GM23248 (cell line): ENCODE measurements at places on chromosomes 2 and 18. TPM values are rescaled to one million over a fixed set of nuclear protein-coding genes. Genes with fewer than 3 reads are reported as not detected.

Gene ZBTB7C
- total RNA-seq = not detected in 2 replicates

Gene DLX2
- 2.8 and 4.7 TPM in 2 replicates for total RNA-seq

Gene RESP18
- total RNA-seq = not detected in 2 replicates

DNA sequence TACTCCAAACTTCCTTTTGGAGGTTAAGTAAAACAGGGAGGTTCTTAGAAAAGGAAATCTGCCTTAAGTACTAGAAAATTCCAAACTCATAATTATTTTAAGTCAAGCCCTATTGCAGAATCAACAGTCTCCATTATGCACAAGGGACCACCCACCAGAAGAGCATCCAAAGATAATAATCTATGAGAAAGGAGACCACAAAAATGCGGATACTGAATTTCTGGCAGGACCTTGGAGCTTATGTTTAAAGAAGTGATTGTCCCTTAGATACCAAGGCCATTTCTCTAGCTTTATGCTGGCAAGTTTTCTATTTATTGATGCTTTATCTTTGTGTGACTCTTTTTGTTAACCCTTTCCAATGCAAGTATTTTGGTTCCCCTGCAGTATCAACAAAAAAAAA is 404.0 kb upstream of the MMADHC start:
- no peaks in the 10 kb centered on the region for H3K27me3 ChIP-seq
- H3K4me1 ChIP-seq = peaks cover 32% of the 10 kb centered on the region
- no peak overlapping the region for H3K4me3 ChIP-seq
- peak; percentile 20 for DNase-seq

GRCh38 chr18:21958707-21959450 is 210.5 kb upstream of the GATA6 start:
- H3K4me3 ChIP-seq = no peak overlapping the region
- H3K27ac ChIP-seq = no peak overlapping the region
- no peaks in the 10 kb centered on the region for H3K36me3 ChIP-seq
- H3K27me3 ChIP-seq = peaks cover 47% of the 10 kb centered on the region
- DNase-seq = no peak

GRCh38 chr2:15570104-15570503 is 9.0 kb upstream of the NBAS start:
- no peaks in the 10 kb centered on the region for H3K4me1 ChIP-seq
- no peaks in the 10 kb centered on the region for H3K27me3 ChIP-seq
- H3K4me3 ChIP-seq = no peak overlapping the region
- H3K36me3 ChIP-seq = no peaks in the 10 kb centered on the region
- no peak overlapping the region for H3K27ac ChIP-seq

- no peaks in the 10 kb centered on the region for H3K36me3 ChIP-seq
- H3K4me3 ChIP-seq = no peak overlapping the region
- no peaks in the 10 kb centered on the region for H3K4me1 ChIP-seq
- DNase-seq = no peak
- H3K27me3 ChIP-seq = no peaks in the 10 kb centered on the region
Observed at GRCh38 chr2:112159454-112159921, 21.3 kb downstream of the FBLN7 start.

- H3K36me3 ChIP-seq = no peaks in the 10 kb centered on the region
- no peaks in the 10 kb centered on the region for H3K4me1 ChIP-seq
- H3K27ac ChIP-seq = no peak overlapping the region
- no peak overlapping the region for H3K4me3 ChIP-seq
- H3K27me3 ChIP-seq = no peaks in the 10 kb centered on the region
Observed at GRCh38 chr2:24365051-24365450, 4.7 kb upstream of the ITSN2 start.

- peaks cover 8% of the 10 kb centered on the region; the same call in 1 of the 2 replicates for H3K4me1 ChIP-seq
- no peak overlapping the region for H3K4me3 ChIP-seq
- no peaks in the 10 kb centered on the region for H3K27me3 ChIP-seq
- H3K36me3 ChIP-seq = no peaks in the 10 kb centered on the region
- no peak for DNase-seq
Observed at GRCh38 chr2:36779462-36779861, 83.0 kb downstream of the VIT start.

GRCh38 chr18:58579561-58580047 is 49.3 kb downstream of the ALPK2 start:
- H3K36me3 ChIP-seq = peaks cover 10% of the 10 kb centered on the region; the same call in 1 of the 2 replicates
- peak overlapping the region; percentile 97 for H3K27ac ChIP-seq
- H3K4me1 ChIP-seq = peaks cover 53% of the 10 kb centered on the region

DNA sequence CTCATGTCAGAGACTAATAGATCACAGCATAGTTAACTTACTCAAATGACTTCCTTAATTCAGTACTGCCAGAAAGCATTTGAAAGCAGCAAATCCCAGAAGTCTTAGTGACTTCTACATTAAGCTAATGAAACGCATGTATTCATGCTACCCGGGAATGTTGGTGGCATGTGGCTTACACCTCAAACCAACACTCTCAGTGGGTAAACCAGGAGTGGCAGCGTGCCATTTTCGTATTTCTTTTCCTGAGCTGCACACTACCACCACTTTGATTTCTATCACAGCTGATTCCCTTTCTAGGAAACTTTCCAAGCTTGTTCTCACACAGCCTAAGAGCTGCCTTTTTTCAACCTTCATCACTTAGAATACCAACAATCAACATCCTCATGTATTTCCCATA is 646.6 kb downstream of the NRXN1 start:
- no peaks in the 10 kb centered on the region for H3K27me3 ChIP-seq
- DNase-seq = no peak
- H3K36me3 ChIP-seq = no peaks in the 10 kb centered on the region
- H3K27ac ChIP-seq = no peak overlapping the region
- H3K4me3 ChIP-seq = no peak overlapping the region

- peaks cover 5% of the 10 kb centered on the region; the same call in 1 of the 2 replicates for H3K4me1 ChIP-seq
- no peaks in the 10 kb centered on the region for H3K36me3 ChIP-seq
- DNase-seq = peak; percentile 58
Observed at GRCh38 chr2:63055226-63056106, 4.8 kb downstream of the OTX1 start.

DNA sequence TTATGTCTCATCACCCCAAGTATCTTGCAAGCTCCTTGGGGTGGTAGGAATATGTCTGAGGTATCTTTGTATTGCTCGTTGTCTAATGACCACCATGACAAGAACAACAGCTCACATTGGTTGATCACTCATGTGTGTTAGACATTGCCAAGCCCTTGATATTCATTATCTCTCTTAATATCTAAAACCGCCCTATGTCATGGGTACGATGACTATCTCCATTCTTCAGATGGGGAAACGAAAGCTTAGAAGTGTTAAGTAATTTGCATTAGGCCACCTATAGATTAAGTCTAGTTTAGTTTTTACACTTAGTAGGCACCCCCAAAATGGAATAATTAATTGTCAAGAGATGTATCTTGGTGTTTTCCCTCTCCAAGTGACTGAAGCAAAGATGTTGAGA is 57.0 kb downstream of the ICOS start:
- no peak overlapping the region for H3K27ac ChIP-seq
- no peaks in the 10 kb centered on the region for H3K36me3 ChIP-seq
- no peak for DNase-seq
- peaks cover 2% of the 10 kb centered on the region for H3K27me3 ChIP-seq
- H3K4me1 ChIP-seq = no peaks in the 10 kb centered on the region

Gene ITGA6
- 45.4 and 47.7 TPM in 2 replicates for total RNA-seq

DNA sequence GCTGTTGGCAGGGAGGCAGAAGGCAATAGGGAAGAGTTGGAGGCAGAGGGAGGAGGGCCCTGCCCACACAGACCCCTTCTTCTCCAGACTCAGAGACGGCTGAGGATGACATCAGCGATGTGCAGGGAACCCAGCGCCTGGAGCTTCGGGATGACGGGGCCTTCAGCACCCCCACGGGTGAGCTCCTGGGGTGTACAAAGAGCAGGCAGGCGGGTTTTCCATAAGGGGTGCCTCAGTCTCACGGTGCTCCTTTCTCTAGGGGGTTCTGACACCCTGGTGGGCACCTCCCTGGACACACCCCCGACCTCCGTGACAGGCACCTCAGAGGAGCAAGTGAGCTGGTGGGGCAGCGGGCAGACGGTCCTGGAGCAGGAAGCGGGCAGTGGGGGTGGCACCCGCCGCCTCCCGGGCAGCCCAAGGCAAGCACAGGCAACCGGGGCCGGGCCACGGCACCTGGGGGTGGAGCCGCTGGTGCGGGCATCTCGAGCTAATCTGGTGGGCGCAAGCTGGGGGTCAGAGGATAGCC is 10.0 kb downstream of the SPEG start:
- no peak overlapping the region for H3K27ac ChIP-seq
- H3K4me1 ChIP-seq = peaks cover 34% of the 10 kb centered on the region
- no peaks in the 10 kb centered on the region for H3K27me3 ChIP-seq

DNA sequence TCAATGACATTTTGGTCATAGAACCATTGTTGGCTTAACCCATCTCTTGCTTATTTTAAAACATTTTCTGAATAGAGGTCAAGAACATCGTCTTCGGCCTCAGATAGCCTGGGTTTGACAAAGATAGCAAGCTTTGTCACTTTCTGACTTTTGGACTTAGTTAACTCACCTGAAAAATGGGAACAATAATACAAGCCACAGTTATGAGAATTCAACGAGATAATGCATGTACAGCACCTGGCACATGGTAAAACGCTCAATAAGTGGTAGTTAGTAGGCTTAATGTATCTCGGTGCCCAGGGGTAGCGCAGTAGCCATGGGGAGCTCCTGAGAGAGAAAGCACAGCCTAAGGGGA is 446 bp upstream of the COPS7B start:
- H3K27me3 ChIP-seq = no peaks in the 10 kb centered on the region
- no peaks in the 10 kb centered on the region; the same call in 1 of the 2 replicates for H3K36me3 ChIP-seq
- H3K4me3 ChIP-seq = peak overlapping the region; percentile 82
- peak overlapping the region; percentile 23 for H3K27ac ChIP-seq

GRCh38 chr2:148914463-148914862 is 39.4 kb downstream of the KIF5C start:
- no peak for DNase-seq
- H3K4me1 ChIP-seq = no peaks in the 10 kb centered on the region
- H3K36me3 ChIP-seq = no peaks in the 10 kb centered on the region
- 0 out of 2 replicates have a peak, but pooled peaks cover 5% of the 10 kb centered on the region for H3K27me3 ChIP-seq
- no peak overlapping the region for H3K4me3 ChIP-seq

Gene ABCG8
- not detected in 2 replicates for total RNA-seq

- peak overlapping the region; percentile 73 for H3K27ac ChIP-seq
- H3K4me3 ChIP-seq = peak overlapping the region; percentile 38
- peak; percentile 97 for DNase-seq
- H3K4me1 ChIP-seq = peaks cover 13% of the 10 kb centered on the region
Observed at GRCh38 chr2:42722320-42723190, 41.4 kb downstream of the OXER1 start.

Gene NEDD4L
- 6.1 and 7.1 TPM in 2 replicates for total RNA-seq

GRCh38 chr2:159131914-159132281 is 154.6 kb downstream of the WDSUB1 start:
- H3K27me3 ChIP-seq = no peaks in the 10 kb centered on the region
- H3K36me3 ChIP-seq = no peaks in the 10 kb centered on the region
- peak overlapping the region; percentile 86 for H3K27ac ChIP-seq
- peak; percentile 93 for DNase-seq
- peak overlapping the region; percentile 31; the same call in 1 of the 2 replicates for H3K4me3 ChIP-seq
- peaks cover 55% of the 10 kb centered on the region for H3K4me1 ChIP-seq

GRCh38 chr2:69237070-69237670 is 149.9 kb downstream of the GFPT1 start:
- no peaks in the 10 kb centered on the region for H3K27me3 ChIP-seq
- peaks cover 49% of the 10 kb centered on the region for H3K4me1 ChIP-seq
- H3K27ac ChIP-seq = peak overlapping the region; percentile 84
- DNase-seq = peak; percentile 53
